Suppressor macrophage treated with lipopolysaccharide for 4 hours (primary cell): ENCODE measurements at places on chromosomes 13 and 19.

DNA sequence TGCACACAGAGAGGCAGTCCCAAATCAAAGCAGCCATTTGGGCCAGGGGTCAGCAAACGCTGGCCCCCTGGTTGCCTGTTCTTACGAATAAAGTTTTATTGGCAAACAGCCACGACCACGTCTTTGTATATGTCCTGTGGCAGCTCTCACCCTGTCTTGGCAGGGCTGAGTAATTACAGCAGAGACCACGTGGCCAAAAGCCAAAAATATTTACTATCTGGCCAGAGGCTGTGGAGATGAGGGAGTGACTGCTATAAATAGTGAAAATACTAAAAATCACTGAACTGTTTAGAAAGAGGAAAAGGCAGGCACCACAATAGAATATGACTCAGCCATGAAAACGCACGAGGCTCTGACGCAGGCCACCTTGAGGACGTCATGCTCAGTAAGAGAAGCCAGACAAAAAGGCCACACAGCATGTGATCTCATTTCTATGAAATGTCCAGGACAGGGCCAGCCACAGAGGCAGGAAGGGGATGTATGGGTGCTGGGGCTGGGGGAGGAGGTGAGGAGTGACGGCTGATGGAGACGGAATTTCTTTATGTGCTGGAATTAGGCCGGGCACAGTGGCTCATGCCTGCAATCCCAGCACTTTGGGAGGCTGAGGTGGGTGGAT, 29.4 kb downstream of the SMIM24 start:
- peak; percentile 97 for DNase-seq

DNA sequence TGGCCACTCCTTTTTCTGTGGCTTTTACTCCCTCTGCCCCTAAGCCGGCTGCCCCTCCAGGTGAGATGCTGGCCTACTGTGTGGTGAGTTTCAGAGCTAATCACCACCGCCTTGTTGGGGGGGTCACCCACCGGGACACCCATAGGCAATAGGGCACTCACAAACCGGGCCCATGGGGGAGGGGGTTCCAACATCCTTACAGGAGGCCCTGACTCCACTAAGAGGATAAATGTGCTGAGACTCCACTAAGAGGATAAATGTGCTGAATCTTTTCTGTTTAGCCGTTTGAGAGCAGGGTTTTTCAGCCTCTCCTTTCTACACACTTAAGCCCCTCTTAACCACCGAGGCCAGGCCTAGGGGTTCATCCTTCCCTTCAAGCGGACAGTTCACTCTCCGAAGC, 73.7 kb downstream of the SLC15A1 start:
- DNase-seq = no peak

DNA sequence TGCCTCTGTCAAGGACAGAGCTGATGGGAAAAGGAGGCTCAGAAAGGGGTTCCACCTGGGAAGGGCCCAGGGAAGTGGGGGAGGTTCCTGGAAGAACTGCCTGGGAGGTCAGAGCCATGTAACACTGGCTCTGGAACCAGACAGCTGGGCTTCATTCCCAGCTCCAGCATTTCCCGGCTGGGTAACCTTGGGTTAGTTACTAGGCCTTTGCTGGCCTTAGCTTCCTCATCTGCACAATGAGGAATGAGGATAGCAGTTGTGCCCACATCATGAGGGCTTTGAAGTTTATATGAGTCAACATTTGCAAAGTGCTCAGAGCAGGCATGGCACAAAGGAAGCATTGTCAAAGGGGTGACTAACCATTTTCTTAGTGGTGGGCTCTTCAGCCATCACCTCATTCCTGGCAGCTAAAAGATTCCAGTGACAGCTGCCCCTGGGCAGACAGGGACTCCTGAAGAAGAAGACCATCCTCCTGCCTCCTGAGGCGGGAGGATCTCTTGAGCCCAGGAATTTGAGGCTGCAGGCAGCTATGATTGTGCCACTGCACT, 1.7 kb upstream of the DNAJB1 start:
- peak; percentile 74 for DNase-seq

GRCh38 chr19:53992815-53993214, 1.4 kb downstream of the CACNG6 start:
- DNase-seq = no peak

DNA sequence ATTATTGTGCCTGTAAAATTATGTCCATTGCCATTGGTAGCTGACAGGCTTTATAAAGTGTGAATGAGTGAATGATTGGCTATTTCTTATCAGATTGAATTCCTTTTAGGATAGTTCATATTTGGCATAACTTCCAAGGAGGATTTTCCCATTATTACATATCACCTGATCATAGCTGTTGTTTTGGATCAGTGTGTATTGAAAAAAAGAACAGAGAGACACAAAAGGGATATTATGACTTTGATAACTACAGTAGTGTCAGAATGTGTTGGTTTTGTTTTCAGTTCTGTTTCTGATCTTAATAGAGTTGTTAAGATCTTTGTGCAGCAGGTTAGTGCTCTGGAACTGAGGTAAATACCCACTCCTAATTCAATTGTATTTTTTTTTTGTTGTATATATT, 103.8 kb downstream of the LRCH1 start:
- DNase-seq = no peak

DNA sequence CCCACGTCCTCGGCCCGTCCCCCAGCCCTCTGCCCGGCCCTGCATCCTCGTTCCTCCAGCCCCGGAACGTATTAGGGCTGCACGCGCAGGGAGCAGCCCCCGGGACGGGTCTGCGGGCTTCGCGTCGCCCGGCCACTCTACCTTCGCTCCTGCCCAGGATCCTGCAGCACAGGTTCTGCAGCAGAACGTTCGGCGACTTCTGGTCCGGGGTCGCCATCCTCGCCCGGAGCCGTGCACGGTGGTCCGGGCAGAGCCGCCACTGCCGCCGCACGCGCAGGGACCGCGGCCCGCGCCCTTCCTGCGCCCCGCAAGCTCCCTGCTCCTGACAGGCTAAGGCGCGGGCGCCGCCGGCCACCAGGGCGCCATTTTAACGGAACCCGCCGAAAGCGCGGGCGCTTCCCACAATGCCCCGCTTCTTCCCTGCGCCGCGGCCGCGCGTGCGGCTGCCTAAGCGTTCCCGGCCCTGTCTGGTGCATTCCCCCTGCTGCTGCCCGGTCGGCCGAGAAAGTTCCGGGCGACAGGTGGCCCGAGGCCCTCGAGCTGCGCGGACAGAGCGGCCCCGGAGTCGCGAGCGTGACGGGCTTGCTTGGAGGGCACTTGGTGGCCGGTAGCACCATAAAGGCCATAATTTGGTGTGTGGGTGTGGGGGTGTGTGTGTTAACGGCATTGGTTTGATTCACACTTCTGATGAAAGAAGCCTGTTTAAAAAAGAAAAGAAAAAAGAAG, at the start of gene TUBGCP3:
Gene TUBGCP3 (minus strand): TSS at position 390 of the 726 bp plus-strand sequence. CDS start 173 bp downstream, at position 217.
- DNase-seq = peak; percentile 90

- peak; percentile 86 for DNase-seq
Observed at GRCh38 chr19:56111601-56112312, 9.3 kb downstream of the ZNF787 start.

DNA sequence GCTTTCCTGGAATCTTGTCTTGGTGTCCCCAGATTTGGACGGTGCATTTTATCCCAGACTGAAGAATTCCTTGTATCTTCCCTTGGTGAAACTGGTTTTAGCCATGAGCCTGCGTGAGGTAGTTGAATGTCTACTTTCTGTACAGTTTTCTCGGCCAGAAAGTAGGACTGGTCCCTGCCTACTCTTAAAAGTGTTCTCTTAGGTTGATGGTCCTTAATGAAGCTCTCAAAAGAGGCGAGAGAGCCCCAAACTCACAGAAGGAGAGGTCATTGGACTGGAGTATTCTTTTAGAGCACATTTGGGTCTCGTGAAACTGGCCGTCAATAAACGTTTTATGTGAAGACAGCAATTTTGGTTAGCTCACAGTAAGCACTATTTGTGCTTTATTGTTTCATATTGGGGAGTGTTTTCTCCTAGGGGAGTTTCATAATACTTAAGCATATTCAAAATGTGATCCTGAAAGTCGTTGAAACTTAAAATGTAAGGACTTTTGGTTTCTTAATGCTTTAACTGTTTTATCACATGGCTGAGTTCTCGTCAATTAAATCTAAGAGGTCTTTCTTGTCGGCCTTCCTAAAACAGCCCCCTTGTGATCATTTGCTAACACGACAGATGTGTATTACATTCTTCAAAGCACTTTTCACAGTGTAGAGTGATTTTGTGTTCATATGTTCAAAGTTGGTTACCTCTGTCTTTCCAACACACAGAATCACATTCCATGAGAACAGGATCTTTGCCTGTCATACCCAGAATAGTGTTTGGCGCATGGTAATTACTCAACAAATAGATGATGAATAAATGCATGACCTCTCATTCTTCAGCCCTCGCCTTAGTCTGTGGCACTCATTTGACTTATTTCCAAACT, 889 bp downstream of the GTF2F2 start:
- DNase-seq = peak; percentile 60

DNA sequence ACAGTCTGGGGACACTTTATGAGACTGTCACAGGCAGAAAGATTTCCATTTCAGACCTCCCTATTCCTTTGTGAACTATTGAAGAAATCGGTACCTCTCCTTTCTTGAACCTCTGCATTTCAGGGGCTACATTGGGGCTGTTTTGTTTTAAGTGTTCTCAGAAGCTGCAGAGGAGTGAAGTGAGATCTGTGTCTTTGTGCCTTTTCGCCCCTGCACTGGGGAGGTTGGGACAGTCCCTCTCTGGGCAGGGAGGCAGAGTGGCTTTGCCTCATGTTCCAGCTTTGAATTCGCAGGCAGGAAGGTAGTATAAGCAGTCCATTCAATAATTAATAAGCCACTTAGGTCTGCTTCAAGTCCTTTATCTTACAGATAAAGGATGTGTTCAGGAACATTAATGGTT, 9.5 kb upstream of the AMER2 start:
- no peak for DNase-seq

GRCh38 chr13:21130116-21130515, 46.2 kb downstream of the SKA3 start:
- DNase-seq = no peak

- DNase-seq = peak; percentile 94
Observed at GRCh38 chr19:7705387-7706187, 3.7 kb upstream of the FCER2 start.

GRCh38 chr13:19181021-19181620, 503 bp downstream of the TUBA3C start:
- no peak for DNase-seq
